ENCODE measurements at places on chromosomes 6 and 20.
A peak's percentile ranks its signal among the peaks of the same experiment; 100 is the strongest.

DNA sequence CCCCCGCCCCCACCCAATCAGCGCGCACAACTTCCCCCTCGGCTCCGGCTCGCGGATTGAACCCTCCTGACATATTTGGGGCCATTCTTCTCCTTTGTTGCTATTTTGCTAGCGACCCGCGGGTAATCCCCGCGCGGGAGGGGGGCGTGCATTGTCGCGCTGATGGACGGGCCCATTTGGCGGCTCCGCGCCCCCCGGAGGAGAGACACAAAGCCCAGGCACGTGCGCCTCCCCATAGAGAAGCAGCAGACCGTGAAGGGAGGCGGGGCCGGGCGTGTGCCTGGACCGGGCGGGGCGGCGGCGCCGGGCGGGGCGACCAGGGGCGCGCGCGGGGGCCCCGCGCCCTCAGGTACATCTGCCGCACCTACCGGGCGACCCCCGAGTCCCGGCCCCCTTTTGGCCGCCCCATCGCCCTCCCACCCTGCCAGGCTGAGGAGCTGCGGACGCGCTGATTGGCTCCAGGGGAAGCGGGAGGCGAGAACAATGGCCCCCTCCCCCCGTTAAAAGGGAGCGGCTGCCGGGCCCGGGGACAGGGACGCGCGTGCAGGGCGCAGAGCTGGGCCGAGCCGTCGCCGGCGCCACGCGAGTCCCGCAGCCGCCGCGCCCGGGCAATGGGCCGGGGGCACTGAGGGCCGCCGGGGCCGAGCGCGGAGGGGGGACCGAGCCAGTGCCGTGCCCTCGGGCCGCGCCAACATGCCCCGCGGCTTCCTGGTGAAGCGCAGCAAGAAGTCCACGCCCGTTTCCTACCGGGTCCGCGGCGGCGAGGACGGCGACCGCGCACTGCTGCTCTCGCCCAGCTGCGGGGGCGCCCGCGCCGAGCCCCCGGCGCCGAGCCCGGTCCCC lies at the start of gene INSM1:
INSM1 (plus strand) TSS at position 530 of the 843 bp plus-strand sequence; CDS start at position 694, 164 bp downstream.
- DNase-seq = no peak

- no peak for DNase-seq
Measured at GRCh38 chr20:20204256-20204655, 151.9 kb downstream of the CFAP61 start.

- no peak for DNase-seq
Measured at GRCh38 chr6:101803136-101803535, 409.6 kb downstream of the GRIK2 start.

- DNase-seq = peak; percentile 51
Measured at GRCh38 chr6:138161338-138162110, at the start of gene ARFGEF3. ARFGEF3 (plus strand) TSS chr6:138161939; CDS start chr6:138162087, 148 bp downstream.

- no peak for DNase-seq
Measured at GRCh38 chr6:55882718-55883569, 7.6 kb upstream of the BMP5 start.

DNA sequence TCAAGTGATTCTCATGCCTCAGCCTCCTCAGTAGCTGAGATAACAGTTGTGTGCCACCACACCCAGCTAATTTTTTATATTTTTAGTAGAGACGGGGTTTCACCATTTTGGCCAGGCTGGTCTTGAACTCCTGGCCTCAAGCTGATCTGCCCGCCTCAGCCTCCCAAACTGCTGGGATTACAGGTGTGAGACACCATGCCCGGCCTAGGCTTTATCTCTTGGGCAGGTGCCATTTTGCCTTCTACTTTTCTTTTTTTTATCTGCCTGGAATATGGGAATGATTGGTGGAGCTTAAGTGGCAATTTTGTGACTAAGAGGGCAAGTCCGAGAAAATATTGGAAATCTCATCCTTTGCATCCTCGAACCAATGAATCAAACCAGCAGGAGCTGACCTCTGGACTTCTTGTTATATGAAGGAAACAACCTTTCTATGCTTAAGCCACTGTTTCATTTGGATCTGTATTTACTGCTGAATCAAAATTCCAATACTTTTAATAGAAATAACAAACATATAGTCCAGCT lies 128.9 kb upstream of the ZNF217 start:
- DNase-seq = no peak

GRCh38 chr20:19176470-19177052 lies 35.9 kb upstream of the SLC24A3 start:
- DNase-seq = no peak

DNA sequence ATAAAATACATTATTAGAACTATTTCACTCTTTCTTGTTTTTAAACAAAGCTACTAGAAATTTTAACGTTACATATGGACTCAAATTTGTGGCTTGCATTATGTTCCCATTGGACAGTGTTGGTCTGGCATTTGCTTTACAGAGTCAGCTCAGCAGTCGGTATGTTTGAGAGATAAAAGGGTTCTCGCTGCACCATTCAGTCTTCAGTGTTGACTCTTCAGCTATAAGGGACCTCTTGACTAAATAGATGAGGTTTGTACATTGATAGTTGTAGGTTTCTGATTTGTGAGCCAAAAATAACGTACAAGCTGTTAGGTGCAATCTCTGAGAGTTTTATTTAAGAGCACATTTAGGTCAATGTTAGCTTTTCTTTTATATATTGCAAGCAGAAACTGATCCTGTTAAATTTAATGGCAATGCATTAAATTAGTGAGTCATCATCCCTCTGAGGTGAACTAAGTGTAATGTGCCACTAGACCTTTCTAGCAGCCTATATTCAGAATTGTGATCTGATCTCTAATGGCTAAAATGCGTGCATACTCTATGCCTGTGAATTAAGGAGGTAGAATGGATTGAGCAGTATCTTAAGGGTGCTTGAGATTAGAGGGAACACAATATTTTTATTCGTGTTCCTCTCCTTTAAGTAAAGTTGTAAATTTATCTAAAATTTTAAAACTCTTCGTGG lies 485.6 kb upstream of the SYNCRIP start:
- DNase-seq = no peak

DNA sequence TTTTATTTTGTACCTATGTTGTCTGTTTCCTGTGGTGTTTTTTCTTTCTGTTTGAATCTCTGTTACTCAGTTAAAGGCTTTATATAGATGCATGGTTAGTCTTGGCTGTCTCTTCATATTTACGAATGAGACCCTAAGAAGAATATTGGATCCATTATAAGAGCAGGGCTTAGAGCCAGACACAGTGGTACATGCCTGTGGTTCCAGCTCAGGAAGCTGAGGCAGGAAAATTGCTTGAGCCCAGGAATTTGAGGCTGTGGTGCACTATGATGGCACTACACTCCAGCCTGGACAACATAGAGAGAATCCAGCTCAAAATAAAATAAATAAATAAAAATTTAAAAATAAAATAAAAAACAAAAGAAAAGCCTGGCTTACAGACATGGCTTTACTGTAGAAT lies 211.1 kb downstream of the SOD2 start:
- DNase-seq = no peak

GRCh38 chr6:130206479-130206878 lies 16.3 kb downstream of the SAMD3 start:
- no peak for DNase-seq

DNA sequence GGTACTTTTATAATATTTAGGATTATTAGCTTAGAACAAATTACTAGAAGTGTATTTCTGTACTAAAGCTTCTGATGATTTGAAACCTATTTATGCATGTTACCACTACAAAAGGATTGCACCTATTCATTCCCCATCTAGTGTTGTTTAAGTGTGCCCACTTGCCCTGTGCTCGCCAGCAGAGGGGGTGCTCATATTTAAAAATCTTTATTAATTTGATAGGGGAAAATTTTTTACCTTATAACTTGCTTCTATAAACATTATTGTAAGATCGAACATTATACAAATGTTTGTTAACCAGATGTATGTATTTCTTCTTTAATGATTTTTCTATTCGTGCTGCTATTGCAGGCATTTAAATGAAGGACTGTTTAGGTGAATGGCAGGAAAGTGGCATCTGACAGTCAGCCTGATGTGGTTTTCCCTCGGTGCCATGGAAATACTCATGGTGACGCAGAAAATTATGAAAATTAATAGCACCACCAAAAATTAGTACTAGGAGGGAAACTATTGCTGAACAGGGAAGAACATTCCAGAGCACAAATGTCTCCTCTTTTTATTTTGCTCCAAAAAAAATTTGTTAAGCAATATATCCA lies 44.1 kb upstream of the FNDC1 start:
- no peak for DNase-seq

DNA sequence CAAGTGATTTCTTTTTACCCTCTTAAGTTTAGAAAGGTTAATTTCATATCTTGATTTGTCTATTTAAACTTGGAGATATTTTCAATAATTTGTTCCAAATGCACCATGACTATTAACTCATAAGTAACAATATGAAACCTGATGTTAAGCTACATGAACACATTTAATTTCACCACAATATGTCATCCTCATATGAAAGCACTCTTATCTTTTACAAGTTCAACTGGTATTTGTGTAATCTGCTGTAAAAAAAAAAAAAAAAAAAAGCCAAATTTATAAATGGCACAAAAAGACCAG lies 110.4 kb downstream of the HFE start:
- DNase-seq = no peak

DNA sequence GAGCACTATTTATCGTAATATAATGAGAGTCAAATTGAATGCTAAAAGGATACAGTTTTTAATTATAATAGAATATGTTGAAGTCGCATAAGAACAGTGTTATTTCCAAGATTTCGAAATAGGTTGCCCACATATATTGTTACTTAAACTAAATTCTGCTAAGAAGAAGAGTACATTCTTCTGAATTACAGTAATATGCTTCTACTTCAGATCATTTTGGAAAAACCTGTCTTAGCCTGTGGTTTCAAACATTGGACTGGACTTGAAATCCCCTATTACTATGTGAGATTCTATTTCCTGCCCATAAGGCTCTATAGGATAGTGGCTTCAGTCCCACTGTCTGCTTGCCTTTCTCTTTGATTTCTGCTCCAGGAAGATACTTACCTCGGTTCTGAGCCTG lies 137.2 kb downstream of the B3GAT2 start:
- no peak for DNase-seq

GRCh38 chr20:54340667-54341081 lies 132.8 kb downstream of the PFDN4 start:
- no peak for DNase-seq

DNA sequence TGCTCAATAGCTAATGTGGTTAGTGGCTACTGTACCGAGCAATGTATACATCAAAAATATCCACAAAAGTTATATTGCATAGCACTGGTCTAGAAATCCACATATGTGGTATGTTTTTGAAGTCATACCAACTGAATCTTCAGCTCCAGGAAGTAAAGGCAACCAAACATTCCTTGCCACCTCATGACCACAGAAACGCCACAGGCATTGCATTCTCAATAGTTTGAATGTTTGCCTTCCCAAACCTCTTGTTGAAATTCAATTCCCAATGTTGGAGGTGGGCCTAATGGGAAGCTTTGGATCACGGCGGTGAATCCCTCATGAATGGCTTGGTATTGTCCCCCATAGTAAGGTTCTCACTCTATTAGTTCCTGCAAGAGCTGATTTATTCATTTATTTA lies 18.2 kb upstream of the ZNF391 start:
- DNase-seq = no peak

GRCh38 chr6:558089-558488 lies 98.8 kb downstream of the HUS1B start:
- no peak for DNase-seq

- no peak for DNase-seq
Measured at GRCh38 chr6:51209651-51210050, 391.0 kb downstream of the TFAP2B start.

- no peak for DNase-seq
Measured at GRCh38 chr6:65229825-65230224, 477.2 kb downstream of the EYS start.

GRCh38 chr6:39653612-39654011 lies 71.6 kb downstream of the KIF6 start:
- no peak for DNase-seq

- DNase-seq = no peak
Measured at GRCh38 chr6:43130429-43130828, 40.6 kb upstream of the SRF start.

DNA sequence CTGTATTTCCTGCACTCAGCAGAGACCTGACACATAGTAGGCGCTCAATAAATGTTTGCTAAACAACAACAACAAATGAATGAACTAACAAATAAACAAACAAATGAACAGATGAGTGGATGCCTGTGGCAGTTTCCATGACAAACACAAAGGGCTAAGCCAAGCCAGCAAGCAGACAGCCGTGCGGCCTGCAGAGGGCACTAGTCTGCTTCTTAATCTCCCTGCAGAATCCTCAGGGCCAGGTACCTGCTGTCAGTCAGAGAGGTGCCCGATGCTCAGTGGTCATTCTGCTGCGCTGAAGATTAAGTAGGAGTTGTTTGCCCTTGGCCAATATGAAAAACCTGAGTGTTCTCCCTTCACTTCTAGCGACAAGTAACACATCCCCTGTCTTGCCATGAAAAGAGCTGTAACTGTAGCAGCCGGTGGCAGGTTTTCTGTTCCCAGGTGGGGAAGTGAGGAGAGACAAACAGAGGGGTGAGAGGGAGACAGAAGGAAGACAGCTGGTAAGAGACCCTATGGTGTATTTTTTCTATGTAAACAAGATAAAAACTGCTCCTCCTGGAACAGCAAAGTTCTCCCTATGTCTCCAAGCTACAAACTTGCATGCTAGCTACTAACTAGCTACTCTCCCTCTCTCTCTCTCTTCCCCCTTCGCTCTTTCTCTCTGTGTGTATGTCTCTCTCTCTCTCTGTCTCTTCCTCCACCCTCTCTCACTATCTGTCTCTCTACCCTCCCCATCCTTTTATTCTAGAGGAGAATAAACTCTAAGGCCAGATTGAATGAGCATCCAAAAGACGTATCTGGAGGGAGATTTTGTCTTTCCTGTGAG lies at the start of gene MC3R:
MC3R (plus strand) TSS at position 779 of the 829 bp plus-strand sequence. CDS start 112 bp downstream, outside the sequence.
- peak; percentile 5 for DNase-seq

GRCh38 chr6:9830808-9831207 lies 584.1 kb downstream of the TFAP2A start:
- no peak for DNase-seq

DNA sequence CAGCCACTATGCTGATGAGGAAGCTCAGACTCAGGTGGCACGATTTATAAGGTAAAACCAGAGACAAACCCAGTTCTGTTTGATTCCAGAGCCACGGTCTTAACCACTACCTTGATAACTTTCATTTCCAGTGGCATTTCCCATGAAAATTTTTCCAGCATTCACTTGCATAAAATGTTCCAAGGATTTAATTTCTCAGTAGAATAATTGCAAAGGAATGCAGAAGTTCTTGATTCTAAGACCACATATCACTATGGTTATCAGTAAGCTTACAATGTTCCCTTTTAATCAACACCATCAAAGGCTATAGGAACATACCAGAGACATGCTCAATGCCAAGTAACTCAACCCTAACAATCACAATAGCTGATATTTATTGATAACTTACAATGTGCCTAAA lies 306.0 kb upstream of the HS3ST5 start:
- no peak for DNase-seq

DNA sequence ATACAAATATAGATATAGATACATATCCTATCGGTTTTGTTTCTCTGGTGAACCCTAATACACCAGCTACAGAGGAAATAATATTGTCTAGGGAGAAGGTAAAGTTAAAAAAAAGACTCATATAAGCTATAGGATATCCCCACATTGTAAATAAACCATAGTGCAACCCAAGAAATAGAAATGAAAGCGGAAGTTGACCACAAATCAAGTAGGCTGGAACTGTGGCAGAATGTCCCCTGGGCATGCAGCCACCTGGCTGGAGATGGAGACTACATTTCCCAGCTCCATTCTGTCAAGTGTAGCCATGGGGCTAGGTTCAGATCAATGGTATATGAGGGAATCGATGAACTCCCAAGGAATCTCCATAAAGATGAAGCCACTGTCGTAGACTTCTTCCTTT lies 70.1 kb upstream of the RPS6KA2 start:
- no peak for DNase-seq

GRCh38 chr20:23867152-23867776 lies 12.3 kb downstream of the CST5 start:
- no peak for DNase-seq
